ENCODE measurements at places on chromosomes 6 and 20.

GRCh38 chr20:60984666-60985065 lies 267.4 kb upstream of the CDH4 start:
- H3K27me3 ChIP-seq = peaks cover 18% of the 10 kb centered on the region
- H3K4me3 ChIP-seq = no peak overlapping the region
- no peak overlapping the region for H3K27ac ChIP-seq
- H3K36me3 ChIP-seq = no peaks in the 10 kb centered on the region

GRCh38 chr20:24151621-24152294 lies 163.2 kb upstream of the GGTLC1 start:
- DNase-seq = no peak
- H3K27ac ChIP-seq = no peak overlapping the region
- no peaks in the 10 kb centered on the region for H3K36me3 ChIP-seq
- H3K4me3 ChIP-seq = no peak overlapping the region

GRCh38 chr20:51423810-51424209 lies 118.7 kb downstream of the NFATC2 start:
- H3K4me1 ChIP-seq = peaks cover 78% of the 10 kb centered on the region
- H3K36me3 ChIP-seq = peaks cover 38% of the 10 kb centered on the region
- H3K27ac ChIP-seq = peak overlapping the region; percentile 92
- H3K27me3 ChIP-seq = no peaks in the 10 kb centered on the region

- peak overlapping the region; percentile 78 for H3K4me3 ChIP-seq
- H3K4me1 ChIP-seq = peaks cover 38% of the 10 kb centered on the region
Observed at GRCh38 chr6:34672657-34673043, 23.9 kb downstream of the ILRUN start.

DNA sequence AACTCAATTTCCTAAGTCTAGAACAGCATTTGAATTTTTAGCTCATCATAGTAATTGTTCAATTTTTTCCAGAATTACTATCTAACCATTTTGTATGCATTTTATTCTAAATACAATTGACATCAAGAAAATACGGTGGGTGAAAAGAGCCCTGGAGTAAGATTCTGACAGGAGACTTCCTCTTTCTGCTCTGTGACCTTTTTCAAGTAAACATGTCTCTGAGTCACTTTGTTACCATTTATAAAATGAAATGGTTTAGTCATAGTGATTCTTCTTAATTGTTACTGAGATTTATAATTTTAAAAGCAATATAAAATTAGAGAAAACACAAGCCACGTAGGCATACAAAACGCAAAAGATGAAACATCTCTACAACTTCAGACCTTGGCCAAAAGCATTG lies 80.2 kb downstream of the PLCB1 start:
- no peak overlapping the region for H3K4me3 ChIP-seq
- H3K27me3 ChIP-seq = no peaks in the 10 kb centered on the region
- H3K36me3 ChIP-seq = no peaks in the 10 kb centered on the region

DNA sequence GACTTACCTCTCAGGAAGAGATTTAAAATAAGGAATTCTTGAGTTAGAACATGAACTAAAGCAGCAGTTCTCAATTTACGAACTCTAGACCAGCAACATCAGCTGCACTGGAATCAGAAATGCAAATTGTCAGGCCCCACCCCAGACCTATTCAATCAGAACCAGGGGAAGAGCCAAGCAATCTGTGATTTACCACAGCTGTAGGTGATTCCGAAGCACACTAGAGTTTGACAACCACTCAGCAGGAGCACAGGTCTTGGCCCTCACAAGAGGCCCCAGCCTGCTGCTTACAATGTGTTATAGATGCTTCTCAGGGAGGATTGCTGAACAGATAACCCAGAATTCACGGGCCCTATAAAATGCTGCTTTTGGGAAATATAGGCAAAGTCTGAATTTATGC lies 279.2 kb downstream of the PTPRK start:
- H3K36me3 ChIP-seq = no peaks in the 10 kb centered on the region
- H3K4me1 ChIP-seq = no peaks in the 10 kb centered on the region
- no peak overlapping the region for H3K27ac ChIP-seq
- H3K4me3 ChIP-seq = no peak overlapping the region

GRCh38 chr6:166462461-166463135 lies 79.9 kb upstream of the MPC1 start:
- no peak for DNase-seq
- peaks cover 11% of the 10 kb centered on the region for H3K27me3 ChIP-seq
- no peak overlapping the region for H3K27ac ChIP-seq
- no peak overlapping the region for H3K4me3 ChIP-seq
- no peaks in the 10 kb centered on the region for H3K36me3 ChIP-seq
